ENCODE measurements at places on chromosomes 1 and 21.

DNA sequence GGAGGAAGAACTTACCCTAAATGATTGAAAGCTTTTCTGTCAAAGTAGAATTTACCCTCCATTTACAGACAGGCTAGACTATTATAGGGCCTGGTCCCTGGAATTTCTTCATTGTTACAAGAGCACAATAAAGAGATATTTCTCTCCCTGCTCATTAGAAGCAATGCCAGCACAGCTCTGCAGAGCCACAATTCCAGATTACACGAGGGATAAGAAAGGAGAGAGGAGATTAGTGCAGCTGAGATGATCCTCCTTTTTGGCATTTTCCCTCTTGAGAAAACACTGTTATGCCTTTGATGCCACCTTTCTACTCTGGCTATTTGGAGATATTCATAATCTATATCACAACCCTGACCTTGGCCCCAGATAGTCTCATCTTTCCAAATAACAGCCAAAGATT is 1119.5 kb upstream of the TMPRSS15 start:
- DNase-seq = no peak

GRCh38 chr1:57010511-57010910 is 44.7 kb upstream of the C8B start:
- DNase-seq = no peak

DNA sequence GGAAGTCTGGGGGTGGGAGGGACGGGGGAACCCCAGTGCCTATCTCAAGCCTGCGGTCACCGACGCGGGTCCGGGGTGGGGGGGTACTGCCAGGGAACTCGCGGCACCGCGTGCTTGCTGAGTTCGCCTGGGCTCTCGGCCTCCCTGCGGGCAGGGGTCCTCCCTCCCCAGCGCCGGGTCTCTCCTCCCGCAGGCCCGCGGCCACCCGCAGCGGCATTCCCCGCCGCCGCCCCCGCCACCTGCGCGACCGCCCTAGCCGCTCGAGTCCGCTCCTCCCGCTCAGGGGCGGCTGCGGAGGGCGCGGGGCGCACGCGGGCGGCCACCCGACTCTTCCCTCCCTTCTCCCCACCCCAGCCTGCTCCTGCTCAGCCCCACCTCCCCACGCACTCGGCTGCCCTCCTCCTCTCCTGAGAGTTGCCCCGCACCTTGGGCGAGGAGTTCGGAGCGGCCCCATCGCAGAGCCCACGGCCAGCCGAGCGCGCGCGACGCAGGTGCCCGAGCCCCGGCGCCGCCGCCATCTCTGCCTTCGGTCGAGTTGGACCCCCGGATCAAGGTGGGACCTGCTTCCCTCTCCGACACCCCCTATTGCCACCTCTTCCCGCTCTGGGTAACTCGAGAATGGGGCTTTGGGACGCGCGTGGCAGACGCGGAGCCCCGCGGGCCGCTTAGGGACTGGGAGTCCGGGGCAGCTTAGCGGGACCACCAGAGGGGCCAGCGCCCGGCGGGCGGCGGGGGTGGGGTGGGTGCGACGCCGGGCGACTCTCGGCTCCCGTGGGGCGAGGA is 105.0 kb downstream of the LEPR start:
- no peak for DNase-seq

GRCh38 chr1:61337441-61337951 is 255.1 kb downstream of the NFIA start:
- DNase-seq = no peak

DNA sequence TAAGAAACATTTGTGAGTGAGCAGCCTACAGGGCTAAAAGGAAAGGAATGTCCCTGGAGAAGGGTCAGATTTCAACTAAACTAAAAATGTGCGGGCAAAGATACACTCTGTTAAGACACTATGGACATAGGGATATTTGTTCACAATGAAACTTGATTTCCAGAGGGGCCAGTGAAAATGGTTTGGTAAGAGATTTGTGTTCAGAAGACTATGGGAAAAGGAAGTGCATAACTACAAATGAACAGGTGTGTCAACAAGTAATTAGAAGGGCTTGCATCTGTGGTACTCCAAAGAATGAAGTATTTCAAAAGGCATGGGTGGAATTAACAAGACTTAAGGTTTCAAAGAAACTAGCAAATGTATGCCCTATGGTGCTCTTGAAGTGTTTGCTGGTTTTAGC is 60.4 kb downstream of the NME7 start:
- no peak for DNase-seq

- no peak for DNase-seq
These were observed 56.1 kb downstream of the NDUFS5 start for GRCh38 chr1:39082010-39082799.

Data from Peyer's patch (tissue), 4 donors.